ENCODE measurements at places on chromosomes 2 and 18.

DNA sequence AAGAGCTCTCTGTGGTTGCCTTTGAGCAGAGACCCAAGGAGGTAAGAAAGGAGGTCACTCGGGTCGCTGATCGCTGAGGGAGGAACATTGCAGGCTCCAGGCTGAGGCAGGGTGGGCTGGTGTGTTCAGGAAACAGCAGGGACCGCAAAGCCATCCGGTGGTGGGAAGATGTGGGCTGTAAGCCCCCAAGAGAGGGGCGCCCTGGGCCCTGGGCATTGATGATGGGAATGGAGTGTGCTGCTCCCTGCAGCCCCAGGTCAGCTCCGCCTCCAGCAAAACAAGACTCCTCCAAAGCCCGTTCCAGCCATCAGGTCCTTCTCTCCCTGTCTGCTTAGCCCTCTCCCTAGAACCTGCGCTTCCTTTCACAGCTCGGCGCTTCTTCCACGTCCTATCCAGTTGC is 229.7 kb downstream of the KLHL29 start:
- no peak for DNase-seq

DNA sequence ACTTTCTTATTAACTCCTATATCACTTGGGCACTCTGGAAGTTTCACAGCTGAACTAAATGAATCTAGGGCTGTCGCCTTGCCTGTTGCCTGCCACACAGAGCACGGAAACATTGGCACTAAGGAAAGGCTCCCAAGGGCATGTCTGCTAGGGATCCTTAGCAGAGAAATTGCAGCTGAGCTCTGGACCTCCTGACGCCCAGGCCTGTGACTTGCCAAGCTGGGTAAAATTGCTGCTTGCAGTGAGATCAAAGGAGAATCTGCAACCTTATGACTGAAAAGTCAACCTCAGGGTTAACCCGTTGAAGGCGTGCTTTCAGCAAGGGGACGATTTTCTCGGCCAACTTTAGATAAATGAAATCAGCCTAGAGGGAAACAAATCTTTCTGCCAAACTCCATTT is 189.8 kb downstream of the NCK2 start:
- no peak for DNase-seq

DNA sequence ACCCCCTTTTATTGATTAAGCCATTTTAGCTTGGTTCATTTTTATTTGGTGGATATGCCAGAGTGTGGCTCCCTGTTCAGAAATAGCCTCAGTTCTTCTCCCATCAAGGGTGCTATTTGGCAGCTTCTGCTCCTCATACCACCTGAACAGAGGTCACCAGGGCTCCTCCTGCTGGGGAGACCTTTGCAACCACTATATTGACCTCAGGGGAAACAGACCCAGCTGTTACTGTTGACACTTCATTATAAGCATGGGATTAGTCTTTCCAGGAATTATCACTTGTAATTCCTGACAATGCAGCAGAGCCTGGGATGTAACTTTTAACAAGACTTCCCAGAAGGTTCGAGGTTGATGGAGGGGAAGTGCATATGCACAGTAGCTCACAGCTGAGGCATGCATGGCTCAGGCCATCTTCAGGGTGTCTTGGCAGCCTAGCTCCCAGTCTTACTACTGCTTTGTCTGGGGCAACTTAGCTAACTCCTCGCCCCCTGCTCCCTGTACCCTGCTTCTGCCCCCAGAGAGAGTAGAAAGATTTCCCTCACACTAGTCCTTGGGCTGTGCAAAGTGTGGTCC is 239.4 kb upstream of the SPRED2 start:
- DNase-seq = no peak

DNA sequence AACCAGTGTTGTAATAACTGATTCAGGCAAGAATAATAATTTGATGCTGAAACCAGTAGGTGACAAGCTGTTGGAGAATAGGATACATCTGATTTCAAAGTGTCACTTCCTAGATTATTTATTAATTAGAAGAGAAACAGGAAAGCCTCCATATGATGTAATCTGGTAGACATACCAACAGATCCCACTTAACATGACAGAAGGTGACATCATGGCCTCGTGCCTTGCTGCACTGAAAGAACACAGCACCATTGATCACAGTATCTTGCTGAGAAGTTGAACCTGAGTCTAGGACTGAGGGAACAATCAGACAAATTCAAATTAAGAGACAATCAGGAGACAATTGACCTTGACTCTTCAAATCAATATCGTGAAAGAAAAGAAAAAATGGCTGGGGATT is 131.6 kb upstream of the DLGAP1 start:
- DNase-seq = no peak

- no peak for DNase-seq
Measured at GRCh38 chr2:64338910-64339500, 115.0 kb upstream of the LGALSL start.

GRCh38 chr2:156396126-156396525 is 40.1 kb upstream of the GPD2 start:
- DNase-seq = no peak

DNA sequence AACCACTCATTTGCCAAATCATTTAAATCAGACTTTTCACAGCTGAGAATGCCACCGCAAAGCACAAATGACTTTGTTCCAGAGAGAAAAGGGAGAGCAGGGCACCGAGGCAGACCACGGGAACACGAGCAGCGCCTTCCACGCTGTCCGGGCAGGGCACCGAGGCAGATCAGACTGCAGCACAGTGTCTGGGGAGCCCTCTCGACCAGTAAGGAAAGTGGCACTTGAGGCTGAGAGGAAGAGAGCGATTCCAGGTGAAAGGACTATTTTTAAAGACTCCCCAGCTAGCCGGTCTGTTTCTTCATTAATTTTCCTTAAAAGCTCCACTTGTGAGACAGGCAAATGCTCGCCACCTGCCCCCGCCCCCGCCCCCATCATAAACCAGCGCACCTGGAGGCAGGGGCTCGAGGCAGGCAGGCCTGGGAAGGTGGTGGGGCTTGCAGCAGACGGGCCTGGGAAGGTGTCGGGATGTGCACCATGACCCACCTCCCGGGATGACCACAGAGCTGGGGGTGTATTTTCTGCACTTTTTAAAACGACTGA is 80.9 kb upstream of the CTDP1 start:
- no peak for DNase-seq

DNA sequence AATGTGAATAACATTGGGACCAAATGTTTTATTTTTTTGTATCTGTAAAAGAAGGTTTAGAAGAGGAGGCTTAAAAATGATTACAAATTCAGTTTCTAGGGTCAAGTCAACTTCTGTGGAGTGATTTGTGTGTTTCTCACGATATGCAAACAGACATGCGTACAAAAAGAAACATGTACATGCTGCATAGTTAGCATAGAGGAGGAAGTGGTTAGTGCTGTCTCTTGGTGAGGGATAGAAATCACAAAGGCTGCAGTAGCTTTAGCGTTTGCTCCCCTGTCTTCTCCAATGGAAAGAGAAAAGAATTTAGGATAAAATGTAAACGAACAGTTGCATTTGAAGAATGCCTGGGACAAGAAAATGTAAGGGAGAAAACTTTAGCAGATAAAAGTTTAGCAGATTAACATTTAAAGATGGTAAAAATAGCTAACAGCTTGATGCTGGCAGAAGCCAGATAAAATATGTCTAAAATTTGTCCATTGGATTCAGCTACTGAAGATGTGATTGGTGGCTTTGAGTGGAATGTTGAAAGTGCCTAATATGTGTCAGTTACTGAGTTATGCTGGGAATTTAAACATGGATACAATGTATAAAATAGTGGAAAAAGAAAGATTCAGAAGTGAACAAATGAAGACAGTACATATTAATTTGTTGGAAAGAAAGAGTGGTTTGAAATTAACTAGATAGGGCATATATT is 44.9 kb downstream of the MALT1 start:
- DNase-seq = no peak

Measured in DMS153 (cell line).